ENCODE measurements at places on chromosomes 7 and 10.

DNA sequence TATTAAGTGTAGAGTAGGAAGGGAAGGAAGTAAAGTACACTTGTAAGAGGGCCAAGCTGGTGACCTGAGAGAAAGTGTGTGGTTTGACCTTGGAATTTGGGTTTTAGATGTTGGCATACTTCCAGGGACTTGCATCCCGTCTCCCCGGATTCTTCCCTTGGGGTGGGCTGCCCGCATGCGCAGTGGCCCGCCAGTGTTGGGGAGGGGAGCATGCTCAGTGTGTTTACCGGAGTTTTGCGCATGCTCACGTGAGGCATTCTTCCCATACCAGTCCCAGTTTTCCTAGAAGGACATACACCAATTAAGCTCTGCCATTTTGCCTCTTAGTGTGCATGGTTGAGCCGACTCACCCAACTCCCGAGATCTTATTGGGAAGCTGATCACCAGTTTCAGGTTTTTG is 9.4 kb downstream of the PDSS1 start:
- no peak for DNase-seq

DNA sequence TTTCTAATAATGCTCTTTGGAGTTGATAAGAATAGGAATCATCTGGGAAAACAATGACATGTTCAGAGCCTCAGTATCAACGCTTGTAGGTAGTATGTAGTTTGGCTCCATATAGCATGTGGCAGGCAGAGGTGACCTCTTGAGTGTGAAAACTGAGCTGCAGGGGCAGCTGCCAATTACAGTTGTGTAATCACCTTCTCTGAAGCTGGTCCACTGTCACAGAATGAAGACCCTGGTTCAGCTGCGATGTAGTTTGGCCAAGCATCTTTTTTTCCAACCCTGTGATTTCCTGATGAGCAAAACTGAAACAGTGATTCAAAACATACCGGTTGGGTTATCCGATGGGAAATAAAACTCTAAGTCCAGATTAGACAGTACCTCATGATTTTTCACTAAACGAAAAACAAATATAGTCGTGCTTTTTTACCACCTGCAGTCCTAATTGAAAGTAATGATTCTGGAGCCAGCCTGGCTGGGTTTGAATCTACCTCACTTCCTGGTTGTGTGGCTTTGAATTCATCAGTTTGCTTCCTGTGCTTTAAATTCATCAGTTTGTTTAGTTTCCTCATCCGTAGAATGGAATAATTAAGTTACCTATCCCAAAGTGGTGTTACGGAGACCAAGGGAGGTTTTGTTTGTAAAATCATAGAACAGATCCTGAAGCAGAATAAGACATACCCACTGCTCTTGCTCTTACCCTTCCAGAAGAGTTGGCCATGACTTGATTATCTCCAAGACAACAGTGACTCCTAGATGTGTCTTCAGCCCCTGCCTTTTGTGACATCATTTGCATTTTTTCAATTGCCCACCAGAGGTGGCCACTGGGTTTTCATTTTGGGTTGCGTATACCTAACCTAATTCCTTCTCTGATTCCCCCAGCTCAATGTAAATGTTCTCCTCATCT is 87.4 kb downstream of the CELF2 start:
- no peak for DNase-seq

- no peak for DNase-seq
Observed at GRCh38 chr10:131849591-131850382, 51.0 kb upstream of the PPP2R2D start.

DNA sequence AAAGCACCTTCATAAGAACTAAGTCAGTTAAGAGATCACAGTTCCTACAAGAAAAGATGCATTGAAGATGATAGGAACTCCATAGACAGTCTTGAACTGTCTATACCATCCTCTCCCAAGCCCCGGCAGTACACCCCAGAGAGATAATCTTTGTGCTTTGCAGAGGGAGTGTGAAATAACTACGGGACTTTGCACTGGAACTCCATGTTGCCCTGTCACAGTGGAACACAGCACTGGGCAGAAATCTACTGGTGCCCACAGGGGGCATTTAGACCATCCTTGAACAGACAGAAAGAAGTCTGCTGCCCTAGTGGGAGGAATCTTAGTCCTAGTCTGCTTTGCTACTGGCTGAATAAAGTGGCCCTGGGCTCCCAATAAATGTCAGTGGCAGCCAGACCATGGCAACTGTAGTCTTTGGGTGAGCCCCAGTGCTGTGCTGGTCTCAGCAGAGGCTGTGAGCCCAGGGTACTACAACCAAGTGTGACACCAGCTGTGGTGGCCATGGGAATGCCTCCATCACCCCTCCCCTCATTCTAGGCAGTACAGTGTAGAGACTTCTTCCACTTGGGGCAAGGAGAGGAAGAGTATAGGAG is 107.7 kb upstream of the TMEM168 start:
- no peak for DNase-seq

GRCh38 chr10:113415246-113415645 is 137.6 kb upstream of the HABP2 start:
- DNase-seq: no peak
